Central memory CD4-positive, alpha-beta T cell (primary cell): ENCODE measurements at places on chromosomes 13 and 19.

GRCh38 chr13:28031896-28032288, 43.4 kb upstream of the URAD start:
- no peak for DNase-seq

- DNase-seq: no peak
These were observed 86.9 kb upstream of the GPR183 start for GRCh38 chr13:99393791-99394735.

DNA sequence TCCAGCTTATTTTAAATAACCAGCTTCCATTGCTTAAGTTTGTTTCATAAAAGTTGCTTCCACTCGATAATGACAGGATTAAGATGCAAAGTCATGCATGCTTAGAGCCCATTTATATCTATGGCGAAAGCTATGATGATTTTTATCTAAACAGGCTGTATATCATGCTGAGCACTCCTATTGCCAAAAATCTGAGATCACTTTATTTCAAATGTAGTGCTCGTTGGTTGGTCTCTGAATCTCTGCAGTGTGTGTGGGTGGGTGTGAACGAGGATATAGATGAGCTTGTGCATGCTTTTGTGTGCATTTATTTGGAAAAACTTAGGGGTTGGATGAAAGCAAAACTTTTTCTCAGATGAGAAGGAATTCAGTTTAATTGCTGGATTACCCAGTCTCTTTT, 27.0 kb upstream of the ARGLU1 start:
- DNase-seq: no peak

GRCh38 chr13:73089213-73089612, 30.4 kb downstream of the KLF5 start:
- DNase-seq: no peak

DNA sequence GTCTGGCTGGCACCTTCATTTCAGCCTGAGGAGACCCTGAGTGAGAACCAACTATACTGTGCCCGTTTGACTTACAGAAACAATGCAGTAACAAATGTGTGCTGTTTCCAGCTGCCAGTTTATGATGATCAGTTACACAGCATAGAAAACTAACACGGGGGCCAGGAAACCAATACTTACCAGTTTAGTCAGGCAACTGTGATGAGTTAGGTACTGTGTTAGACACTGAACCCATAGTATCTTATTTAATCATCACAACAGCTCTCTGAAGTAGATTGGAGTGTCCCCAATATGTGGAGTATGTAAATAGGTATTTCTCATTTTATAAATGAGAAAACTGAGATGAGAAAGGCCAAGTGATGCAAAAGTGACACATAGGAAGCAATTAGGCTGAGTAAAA, 620.9 kb upstream of the KLF12 start:
- no peak for DNase-seq

GRCh38 chr13:60043262-60043661, 120.5 kb downstream of the DIAPH3 start:
- DNase-seq: no peak

- no peak for DNase-seq
These were observed 55.5 kb downstream of the CRYL1 start for GRCh38 chr13:20470136-20470535.

DNA sequence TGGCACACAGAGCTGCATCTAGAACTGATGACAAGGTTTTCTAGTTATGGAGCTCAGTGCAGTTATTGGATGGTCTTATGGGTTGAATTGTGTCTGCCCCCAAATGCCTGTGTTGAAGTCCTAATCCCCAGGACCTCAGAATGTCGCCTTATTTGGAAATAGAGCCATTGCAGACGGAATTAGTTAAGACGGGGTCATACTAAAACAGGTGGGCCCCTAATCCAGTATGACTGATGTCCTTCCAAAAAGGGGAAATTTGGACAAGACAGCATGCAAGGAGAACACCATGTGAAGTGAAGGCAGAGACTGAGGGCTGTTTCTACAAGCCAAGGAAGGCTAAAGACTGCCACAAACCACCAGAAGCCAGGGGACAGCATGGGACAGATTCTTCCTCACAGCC, 148.7 kb downstream of the KCTD12 start:
- DNase-seq: no peak

GRCh38 chr13:113804017-113804702, 45.1 kb downstream of the TMEM255B start:
- no peak for DNase-seq

DNA sequence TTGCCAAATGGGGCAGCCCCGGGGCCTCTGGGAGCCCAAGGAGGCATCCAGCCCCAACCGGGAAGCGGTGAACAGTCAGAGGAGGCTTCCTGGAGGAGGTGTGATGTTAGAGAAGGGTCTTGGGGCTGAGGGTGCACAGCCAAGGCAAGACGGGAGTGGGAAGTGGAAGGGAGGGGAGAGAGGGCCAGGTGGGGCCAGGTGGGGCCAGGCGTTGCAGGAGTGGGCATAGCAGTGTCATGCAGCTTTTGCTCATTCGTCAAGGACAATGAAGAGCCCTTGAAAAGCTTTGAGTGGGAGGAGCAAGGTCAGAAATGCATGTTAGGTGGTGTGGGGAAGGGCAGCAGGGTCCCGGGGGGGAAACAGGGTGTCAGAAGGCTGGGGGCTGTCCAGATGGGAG, 1.8 kb downstream of the FBN3 start:
- no peak for DNase-seq

DNA sequence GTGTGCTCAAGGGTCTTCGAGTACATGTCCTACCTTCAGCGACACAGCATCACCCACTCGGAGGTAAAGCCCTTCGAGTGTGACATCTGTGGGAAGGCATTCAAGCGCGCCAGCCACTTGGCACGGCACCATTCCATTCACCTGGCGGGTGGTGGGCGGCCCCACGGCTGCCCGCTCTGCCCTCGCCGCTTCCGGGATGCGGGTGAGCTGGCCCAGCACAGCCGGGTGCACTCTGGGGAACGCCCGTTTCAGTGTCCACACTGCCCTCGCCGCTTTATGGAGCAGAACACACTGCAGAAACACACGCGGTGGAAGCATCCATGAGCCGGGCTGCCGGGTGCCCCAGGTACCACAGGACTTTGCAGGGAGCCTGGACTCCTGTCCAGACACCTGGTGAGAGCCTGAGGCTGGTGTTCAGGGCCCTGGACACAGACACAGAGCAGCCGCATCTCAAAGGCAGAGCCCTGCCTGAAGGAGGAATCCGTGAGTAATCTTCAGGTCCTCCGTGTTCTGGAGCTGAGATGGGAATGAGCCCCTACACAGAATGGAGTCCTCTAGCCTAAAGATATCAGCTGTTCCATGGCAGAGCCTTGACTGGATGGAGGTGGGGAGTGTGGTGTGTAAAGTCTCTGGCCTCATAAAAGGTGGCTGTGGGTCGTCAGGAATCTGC, 1.5 kb downstream of the ZNF581 start:
- DNase-seq: no peak

- no peak for DNase-seq
These were observed 75.0 kb upstream of the OXGR1 start for GRCh38 chr13:97069050-97069815.

GRCh38 chr13:45872566-45872965, 21.0 kb upstream of the SIAH3 start:
- DNase-seq: no peak
